ENCODE measurements at places on chromosomes 5 and 9. TPM values are rescaled to one million over a fixed set of nuclear protein-coding genes. Genes with fewer than 3 reads are reported as not detected.

Gene MAP3K1
- polyA plus RNA-seq = 4.3 TPM

Gene TMEFF1
- 0.10 TPM for polyA plus RNA-seq

Gene HNRNPK
- 549 TPM for polyA plus RNA-seq

GRCh38 chr5:122099060-122099790, 21.2 kb upstream of the LOX start:
- DNase-seq = no peak

GRCh38 chr9:115198001-115198400, 80.0 kb upstream of the TNC start:
- no peak for DNase-seq

DNA sequence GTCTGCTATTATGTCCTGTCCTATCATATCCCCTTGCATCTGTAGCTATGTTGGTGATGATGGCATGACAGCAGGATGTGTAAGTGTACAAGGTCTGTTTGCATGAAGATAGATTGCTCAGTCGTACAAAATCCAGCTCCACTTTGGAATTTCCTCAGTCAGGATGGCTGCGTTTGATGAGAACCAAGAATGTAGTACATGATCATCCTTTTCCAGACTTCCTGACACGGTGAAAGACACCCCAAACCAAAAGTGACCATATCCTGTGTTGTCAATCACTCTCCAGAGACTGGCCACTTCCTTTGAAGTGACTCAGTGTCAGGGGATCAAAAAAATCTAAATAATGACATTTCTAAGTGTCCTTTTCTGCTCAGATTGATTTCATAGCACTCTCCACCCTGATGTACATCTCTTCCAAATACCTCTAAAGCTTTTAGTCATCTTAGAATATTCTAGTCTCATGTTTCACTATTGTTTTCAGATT, 213.4 kb downstream of the PLK2 start:
- DNase-seq = no peak

GRCh38 chr9:115158661-115159481, 40.9 kb upstream of the TNC start:
- peak; percentile 80 for DNase-seq

- no peak for DNase-seq
Observed at GRCh38 chr9:99828054-99828416, 6.3 kb downstream of the NR4A3 start.

DNA sequence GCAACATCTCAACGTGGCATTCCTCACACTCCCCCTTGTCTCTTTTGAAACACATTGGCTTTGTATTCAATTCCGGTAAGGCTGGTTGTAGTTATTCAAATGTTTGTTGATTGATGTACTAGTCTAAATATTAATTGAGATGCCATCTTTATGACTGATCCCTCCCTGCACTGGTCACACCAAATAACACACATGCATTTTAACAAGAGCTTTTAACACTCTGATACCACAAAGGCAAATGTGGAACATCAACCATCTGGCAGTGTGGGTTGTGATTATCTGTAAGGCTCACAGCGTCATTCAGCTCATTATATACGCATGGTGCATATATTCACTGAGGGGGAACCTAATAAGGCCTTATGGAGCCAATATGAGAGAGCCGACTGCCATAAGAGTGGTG, 305.0 kb downstream of the TENT4A start:
- no peak for DNase-seq

DNA sequence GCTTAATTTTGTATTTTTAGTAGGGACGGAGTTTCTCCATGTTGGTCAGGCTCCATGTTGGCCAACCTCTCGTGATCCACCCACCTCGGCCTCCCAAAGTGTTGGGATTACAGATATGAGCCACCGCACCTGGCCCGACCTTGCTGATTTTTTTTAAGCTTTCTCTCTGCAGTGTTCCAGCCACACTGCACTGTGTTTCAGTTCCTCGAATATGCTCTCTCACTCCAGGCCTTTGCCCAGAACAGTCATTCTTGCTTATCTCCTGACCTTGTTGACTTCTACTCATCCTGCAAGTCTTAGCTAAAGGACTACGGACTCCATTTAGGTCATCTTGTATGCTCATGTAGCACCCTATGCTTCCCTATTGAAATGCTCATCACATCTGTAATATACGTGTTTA, 3.3 kb downstream of the SNAPC3 start:
- no peak for DNase-seq

DNA sequence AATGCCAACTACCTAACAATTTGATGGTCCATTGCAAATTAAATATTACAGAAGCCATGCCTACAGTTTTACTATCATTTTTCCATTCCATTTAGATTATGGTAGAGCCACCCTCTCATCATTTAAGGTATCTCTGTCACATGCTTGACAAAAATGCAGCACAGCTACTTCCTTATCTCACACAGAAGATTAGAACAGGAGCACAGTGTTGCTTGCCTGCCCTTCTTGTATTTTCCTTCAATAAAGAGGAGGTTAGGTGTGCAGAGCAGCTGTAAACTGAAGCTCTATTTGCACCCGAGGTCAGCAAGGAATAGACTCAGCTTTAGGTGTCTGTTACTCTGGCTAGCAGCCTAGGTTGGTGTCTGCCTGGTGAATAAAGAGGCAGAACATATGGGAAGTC, 51.5 kb upstream of the ATP10B start:
- no peak for DNase-seq

DNA sequence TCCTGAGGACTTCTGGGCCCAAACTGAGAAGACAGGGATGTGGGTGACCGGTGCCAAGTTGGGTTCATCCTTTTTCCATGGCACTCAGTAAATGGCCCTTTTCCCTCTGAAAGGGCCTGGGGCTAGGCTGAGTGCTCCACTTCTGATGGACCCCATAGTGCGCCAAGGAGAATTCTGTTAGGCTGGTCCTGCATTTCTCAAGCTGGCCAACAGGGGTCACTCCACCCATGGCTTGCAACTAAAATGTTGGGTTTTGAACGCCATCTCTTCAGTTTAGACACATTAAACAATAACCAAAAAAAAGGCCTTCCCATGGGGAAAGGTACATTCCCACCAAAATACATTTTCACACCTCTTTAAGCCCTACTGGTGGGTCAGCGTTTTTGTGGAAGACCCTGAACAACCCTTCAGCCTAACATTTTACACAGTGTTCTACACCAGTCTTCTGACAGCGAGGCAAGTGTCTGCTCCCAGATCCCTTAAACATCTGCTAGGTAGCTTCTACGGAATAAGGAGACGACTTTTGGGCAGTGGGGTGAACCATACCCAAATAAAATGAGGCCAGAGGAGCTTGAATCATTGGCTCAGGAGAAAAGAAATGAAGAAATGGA, 27.3 kb downstream of the CNTFR start:
- no peak for DNase-seq

- DNase-seq = peak; percentile 38
Observed at GRCh38 chr5:126912616-126913200, 117.7 kb downstream of the MARCHF3 start.

- no peak for DNase-seq
Observed at GRCh38 chr5:113378514-113378913, 56.3 kb downstream of the TSSK1B start.

DNA sequence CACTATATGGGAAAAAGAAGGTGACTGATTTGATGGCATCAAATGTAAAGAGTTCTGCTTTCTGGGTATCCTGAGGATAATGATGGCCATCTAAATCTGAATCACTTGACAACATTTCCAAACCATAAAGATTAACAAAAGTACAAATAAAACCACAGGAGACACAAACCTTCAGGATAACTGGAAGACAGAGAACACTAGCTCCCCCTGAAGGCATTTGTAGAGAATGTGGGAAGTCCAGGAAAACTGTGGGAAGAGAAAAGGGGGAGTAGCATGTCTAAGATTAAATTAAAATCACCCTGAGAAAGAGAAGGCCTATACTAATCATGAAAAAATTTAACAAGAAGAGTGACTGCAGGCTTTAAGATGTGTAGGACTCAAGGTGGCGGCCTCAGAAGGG, 116.2 kb downstream of the PRELID2 start:
- peak; percentile 9 for DNase-seq

GRCh38 chr5:135691044-135691443, 112.3 kb upstream of the CXCL14 start:
- DNase-seq = no peak

DNA sequence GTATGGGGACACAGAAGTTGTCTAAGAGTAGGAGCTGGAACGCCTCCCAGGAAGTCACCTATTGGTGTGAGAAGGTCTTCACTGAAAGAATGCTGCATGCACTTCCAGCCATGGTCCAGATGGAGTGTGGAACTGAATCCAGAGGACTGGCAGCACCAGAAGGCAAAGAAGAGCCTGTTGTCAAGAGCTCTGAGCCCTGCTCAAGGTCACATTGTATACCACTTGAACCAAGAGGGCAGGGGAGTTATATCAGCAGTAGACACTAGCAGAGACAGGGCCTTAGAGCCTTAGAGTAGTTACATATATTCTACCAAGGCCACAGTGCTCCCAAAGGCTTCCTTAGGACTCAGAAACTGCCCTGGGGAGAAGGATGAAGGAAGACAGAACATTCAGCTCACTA, 130.8 kb upstream of the POC5 start:
- no peak for DNase-seq

DNA sequence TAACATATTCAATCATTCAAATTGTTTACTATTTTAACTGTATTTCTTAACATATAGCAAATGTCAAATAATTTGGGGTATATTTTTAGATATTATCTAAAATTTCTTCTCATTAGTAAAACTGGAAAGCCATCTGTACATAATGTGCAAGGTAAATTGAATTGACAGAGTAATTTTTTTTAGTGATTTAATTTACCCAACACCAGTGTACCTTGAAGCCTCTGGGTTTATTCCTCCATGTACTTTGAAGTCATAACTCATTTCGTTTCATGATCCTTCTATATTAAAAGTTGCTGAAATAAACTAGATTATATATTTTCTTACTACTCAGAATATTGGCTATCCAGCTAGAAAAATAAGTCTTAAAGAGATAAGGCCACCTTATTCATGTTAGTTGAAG, 674.9 kb downstream of the PRR16 start:
- DNase-seq = no peak

- no peak for DNase-seq
Observed at GRCh38 chr9:98412101-98412842, 156.8 kb upstream of the TBC1D2 start.

- DNase-seq = peak; percentile 53
Observed at GRCh38 chr5:78757269-78758053, 108.9 kb upstream of the LHFPL2 start.

DNA sequence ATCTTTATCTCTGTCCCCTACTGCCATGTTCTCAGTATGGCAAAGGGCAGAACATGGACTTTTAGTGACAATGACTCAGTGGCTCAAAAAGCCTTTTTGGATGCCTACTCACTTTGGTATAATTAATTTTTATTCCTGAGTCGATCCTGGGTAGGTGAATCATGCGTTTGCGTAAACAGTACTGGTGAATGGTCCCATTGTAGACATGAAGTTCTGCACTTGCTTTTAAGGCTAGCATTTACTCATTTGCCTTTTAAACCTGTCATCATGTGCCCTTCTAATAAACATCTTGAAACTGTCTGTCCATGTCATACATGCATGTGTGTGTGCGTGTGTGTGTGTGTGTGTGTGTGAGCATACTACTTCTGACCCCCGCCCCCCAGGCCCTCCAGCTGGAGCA, 223.0 kb downstream of the AUH start:
- DNase-seq = peak; percentile 83

- no peak for DNase-seq
Observed at GRCh38 chr5:83342465-83342864, 129.1 kb upstream of the VCAN start.

DNA sequence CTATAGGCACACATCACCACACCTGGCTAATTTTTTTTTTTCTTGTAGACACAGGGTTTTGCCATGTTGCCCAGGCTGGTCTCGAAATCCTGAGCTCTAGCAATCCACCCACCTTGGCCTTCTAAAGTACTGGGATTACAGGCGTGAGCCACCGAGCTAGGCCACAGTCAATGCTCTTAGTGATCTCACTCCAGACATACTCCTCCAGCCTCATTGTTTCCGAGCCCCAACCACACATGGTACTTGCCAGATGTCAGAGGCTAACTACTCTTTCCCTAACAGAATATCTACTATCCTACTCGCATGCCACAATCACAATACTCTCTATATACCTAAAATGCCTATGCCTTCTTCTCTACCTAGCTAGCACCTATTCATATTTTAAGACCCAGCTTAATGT, 17.1 kb downstream of the SUSD1 start:
- no peak for DNase-seq

DNA sequence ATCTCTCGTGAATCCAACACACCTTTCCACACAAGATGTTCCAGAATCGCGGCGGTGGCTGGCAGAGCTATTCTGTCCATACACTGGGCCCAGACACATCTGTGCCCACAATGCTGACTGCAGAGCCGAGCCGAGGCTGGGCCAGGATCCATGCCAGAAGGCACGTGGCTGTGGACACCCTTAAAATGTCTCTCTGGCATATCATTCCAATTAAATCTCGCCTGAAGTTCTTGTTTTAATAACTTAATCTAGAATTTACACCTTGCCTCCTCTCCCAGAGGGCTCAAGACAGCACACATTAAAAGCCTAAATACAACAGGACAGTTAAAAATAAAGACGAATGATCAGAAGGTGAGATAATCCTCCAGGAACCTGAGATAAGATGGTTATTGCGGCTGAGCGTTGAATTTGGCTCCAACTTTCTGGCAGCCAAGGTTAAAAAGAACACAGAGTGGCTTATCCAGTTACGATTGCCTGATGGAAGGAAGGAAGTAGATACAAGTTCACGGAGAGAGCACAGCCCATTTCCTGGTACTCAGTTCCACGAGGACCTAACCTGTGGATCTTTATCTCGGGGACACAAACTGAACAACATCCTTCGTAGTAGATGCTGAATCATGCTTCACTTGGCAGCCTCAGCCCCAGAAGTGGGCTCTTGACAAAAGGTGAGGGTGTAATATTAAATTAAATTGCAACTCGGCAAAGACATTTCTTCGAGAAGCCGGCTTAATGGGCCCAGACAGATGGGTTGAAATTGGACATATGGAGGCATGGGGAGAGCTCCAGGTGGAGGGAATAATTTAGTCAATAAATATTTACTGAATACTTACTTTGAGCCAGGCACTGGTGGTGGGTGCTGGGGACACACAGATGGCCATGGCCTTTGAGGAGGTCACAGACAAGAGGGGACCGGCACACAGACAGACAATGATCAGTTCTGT, 86.0 kb upstream of the TBC1D2 start:
- DNase-seq = no peak

DNA sequence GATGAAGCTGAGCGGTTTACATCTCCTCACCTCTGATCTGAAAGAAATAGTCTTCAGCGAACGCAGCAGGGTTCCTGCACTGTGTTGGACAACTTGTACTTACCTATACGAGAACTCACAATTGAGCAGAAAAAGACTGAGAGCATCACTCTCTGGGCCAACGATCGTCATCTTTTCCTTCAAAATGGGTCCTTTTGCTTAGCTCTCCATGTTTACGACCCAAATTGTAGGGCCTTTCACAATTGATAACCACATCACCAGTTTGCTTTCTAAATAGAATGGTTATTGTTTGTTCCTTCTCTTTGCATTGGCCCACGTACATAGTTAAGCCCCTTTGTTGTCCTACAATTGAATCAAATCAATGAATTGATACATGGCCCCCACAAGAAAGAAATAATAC, 110.0 kb upstream of the DMRT1 start:
- DNase-seq = no peak
